ENCODE measurements at places on chromosomes 7 and 10.

DNA sequence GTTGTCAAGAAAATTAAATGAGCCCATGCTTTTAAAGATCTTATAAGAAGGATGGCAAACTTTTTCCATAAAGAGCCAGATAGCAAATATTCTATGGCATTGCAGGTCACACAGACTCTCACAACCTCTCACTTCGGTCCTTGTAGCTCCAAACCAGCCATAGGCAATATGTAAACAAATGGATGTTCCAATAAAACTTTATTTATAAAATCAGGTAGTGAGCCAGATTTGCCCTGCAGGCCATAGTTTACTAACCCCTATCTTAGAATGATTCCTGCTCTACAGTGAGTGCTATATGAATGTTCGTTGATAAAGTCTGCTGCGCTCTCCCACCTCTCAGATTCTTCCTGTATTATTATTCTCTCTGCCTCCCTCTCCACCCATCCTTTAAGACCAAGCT, 177.7 kb downstream of the KCNMA1 start:
- no peak for DNase-seq
- no peaks in the 10 kb centered on the region for H3K4me1 ChIP-seq
- no peak overlapping the region for H3K4me3 ChIP-seq
- H3K27ac ChIP-seq = no peak overlapping the region
- H3K36me3 ChIP-seq = no peaks in the 10 kb centered on the region

GRCh38 chr10:78505657-78506056, 472.0 kb downstream of the RPS24 start:
- no peak for DNase-seq
- H3K36me3 ChIP-seq = no peaks in the 10 kb centered on the region
- no peaks in the 10 kb centered on the region for H3K27me3 ChIP-seq
- H3K27ac ChIP-seq = no peak overlapping the region
- no peak overlapping the region for H3K4me3 ChIP-seq

DNA sequence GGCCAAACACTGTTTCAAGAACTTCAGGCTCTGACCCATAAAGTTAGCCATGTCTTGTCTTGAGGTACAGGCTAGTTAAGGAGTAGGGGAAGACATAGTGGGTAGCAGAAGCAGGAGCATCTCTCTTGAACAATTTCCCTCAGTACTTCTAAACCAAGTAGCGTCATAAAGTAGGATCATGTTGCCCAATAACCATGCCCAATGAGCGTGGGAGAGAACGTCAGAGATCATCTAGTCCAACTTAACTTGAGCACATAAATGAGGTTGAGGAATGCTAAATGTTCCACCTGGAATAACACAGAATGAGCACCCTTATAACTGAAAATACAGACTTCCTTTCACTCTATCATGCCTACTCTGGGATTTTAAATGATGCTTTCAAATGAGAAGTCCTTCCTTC, 134.9 kb downstream of the AOAH start:
- peaks cover 9% of the 10 kb centered on the region for H3K36me3 ChIP-seq
- DNase-seq = no peak
- no peaks in the 10 kb centered on the region for H3K4me1 ChIP-seq

GRCh38 chr10:24313283-24313682, 104.3 kb downstream of the KIAA1217 start:
- no peak overlapping the region for H3K4me3 ChIP-seq
- no peaks in the 10 kb centered on the region for H3K27me3 ChIP-seq
- no peaks in the 10 kb centered on the region for H3K4me1 ChIP-seq
- no peak overlapping the region for H3K27ac ChIP-seq
- H3K36me3 ChIP-seq = no peaks in the 10 kb centered on the region

DNA sequence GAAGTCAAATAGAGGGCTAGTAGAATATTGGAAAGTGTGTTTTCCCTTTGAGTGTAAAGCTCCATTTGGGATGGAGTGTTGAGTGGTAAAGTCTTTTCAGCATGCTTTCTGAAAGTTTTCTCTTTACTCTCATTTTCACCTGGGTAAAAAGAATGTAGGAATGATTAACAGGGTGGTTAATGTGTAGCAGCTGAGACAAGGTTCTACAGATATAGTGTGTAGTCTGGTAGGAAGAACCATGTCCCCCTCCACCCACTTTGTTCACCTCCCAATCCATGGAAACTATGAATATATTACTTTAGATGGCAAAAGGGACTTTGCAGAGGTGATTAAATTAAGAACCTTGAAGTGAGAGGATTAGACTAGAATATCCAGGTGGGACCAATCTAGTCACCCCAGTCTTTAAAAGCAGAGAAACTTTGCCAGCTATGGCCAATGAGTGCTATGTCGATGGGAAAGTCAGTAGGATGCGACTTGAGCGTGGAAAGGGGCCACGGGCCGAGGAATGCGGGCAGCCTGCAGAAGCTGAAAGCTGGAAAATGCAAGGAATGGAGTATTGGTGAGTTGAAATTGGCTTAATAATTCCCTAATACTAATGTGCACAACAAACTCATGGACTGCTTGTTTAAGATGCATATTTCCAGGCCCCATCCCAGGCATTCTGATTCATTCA, 166.3 kb upstream of the AHR start:
- H3K36me3 ChIP-seq = peaks cover 12% of the 10 kb centered on the region
- no peak for DNase-seq
- H3K27ac ChIP-seq = no peak overlapping the region
- no peaks in the 10 kb centered on the region for H3K27me3 ChIP-seq
- H3K4me3 ChIP-seq = no peak overlapping the region

- no peaks in the 10 kb centered on the region for H3K27me3 ChIP-seq
- H3K27ac ChIP-seq = peak overlapping the region; percentile 56
- H3K4me1 ChIP-seq = peaks cover 49% of the 10 kb centered on the region
- DNase-seq = no peak
- peaks cover 11% of the 10 kb centered on the region for H3K36me3 ChIP-seq
Observed at GRCh38 chr7:150375662-150376521, 3.2 kb upstream of the ZNF775 start.

DNA sequence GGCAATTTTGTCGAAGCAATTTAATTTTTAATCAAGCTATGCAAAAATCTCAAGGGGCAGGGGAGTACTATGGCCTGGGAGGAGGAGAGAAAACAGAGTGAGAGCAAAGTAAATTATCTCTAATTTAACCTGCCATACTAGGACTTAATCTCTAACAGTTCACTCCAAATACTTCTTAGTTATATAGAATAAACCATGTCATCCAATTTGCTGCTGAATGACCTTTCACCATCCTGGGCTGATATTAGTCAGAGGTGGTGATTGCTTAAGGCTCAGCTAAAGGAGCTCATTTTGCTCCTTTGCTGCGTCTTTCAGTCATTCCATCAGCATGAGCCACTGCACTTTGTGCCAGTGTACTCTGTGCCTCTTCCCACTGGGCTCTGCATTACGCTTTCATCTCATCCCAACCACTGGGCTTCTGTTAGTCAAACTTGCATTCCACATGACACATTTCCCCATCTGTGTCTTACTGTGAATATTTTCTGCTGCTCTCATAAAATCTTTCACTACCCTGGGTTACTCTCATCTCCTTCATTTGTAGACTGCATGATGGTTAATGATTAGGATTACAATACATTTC, 84.3 kb downstream of the CD36 start:
- H3K4me1 ChIP-seq = no peaks in the 10 kb centered on the region
- no peak overlapping the region for H3K4me3 ChIP-seq
- H3K27me3 ChIP-seq = no peaks in the 10 kb centered on the region
- no peak for DNase-seq
- no peaks in the 10 kb centered on the region for H3K36me3 ChIP-seq

- no peaks in the 10 kb centered on the region for H3K27me3 ChIP-seq
- H3K36me3 ChIP-seq = peaks cover 16% of the 10 kb centered on the region
- H3K4me1 ChIP-seq = peaks cover 6% of the 10 kb centered on the region
- H3K4me3 ChIP-seq = no peak overlapping the region
- no peak overlapping the region for H3K27ac ChIP-seq
Observed at GRCh38 chr7:131390275-131390674, 62.6 kb downstream of the MKLN1 start.
